Ammon's horn (tissue), 1 donor: ENCODE measurements at places on chromosomes 3 and 15.

- DNase-seq, result no peak
These were observed 2.6 kb upstream of the XYLB start for GRCh38 chr3:38343797-38344594.

- no peak for DNase-seq
These were observed 682 bp downstream of the ITPKA start for GRCh38 chr15:41494190-41494921.

- DNase-seq, result no peak
These were observed 72.4 kb downstream of the SENP2 start for GRCh38 chr3:185658504-185658912.

- DNase-seq, result no peak
These were observed 480.7 kb upstream of the DPPA4 start for GRCh38 chr3:109818081-109818480.

GRCh38 chr3:24828011-24828410, 333.4 kb upstream of the THRB start:
- DNase-seq, result no peak

DNA sequence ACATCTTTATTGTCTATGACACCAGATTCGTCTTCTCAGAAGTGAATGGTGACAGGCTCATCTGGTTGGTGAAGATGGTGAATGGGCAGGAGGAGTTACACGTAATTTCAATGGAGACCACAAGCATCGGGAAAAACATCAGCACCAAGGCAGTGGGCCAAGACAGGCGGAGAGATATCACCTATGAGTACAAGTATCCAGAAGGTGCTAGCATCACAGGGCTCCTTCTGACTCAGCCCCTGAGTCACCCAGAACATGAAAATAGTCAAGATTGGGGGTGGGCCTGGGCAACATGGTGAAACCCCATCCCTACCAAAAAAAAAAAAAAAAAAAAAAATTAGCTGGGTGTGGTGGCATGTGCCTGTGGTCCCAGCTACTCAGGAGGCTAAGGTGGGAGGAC, 32.6 kb downstream of the TGM4 start:
- DNase-seq, result no peak

GRCh38 chr15:39581793-39582285, 960 bp downstream of the THBS1 start:
- no peak for DNase-seq

DNA sequence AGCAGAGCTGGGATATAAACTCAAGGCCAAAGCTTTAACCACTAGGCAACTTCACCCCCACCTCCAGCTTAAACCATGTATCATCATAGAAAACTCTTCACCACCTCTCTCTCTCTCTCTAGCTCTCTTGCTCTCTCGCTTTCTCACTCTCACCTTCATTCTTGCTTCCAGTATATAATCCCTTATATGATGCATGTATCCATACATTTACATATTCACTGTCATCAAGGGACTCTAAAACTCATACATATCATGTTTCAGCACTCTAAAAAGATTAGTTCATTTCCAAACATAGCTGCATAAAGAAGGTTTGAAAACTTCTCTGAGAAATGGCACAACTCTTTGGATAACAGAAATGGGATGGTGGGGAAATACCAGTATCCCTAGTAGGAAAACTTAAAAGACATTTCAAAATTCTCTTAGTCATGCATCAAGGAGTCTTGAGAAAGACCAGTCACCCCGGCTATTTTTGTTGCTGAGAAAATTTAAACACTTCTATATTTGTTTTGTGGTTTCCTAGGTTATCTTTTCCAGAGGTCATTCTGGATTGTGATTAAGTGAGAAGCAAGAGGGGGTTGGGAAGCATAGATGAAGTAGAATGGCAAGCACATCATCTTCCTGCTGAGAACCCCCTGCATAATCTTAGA, 447.8 kb upstream of the THBS1 start:
- no peak for DNase-seq

DNA sequence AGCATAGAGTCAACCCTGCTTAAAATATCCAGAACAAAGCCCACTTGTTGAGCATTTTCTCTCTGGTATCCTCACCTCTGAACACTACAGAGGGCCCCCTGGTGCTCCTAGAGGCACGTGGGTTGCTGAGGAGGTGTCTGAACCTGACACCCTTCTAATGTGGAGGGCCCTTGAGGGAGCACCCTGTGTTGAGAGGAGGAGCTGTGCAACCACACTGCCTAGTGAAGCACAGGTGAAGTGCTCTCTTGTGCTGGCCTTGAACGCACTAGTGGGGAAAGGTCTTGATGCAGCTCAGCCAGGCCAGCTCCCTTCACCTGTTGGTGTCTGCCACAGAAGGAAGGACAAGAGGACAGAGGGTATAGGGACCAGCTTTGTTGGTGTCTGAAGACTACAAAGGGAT, 51.9 kb downstream of the CCK start:
- DNase-seq, result no peak

- DNase-seq, result no peak
These were observed 57.3 kb downstream of the THRB start for GRCh38 chr3:24437326-24437725.
